ENCODE measurements at places on chromosomes 12 and 14.

- no peak for DNase-seq
Measured at GRCh38 chr14:52848626-52849025, 57.2 kb upstream of the GNPNAT1 start.

GRCh38 chr12:47364261-47364660 lies 284.5 kb upstream of the AMIGO2 start:
- DNase-seq: no peak

- no peak for DNase-seq
Measured at GRCh38 chr12:109618082-109618481, 44.5 kb downstream of the MVK start.

GRCh38 chr14:93759719-93760307 lies 28.5 kb downstream of the PRIMA1 start:
- no peak for DNase-seq

DNA sequence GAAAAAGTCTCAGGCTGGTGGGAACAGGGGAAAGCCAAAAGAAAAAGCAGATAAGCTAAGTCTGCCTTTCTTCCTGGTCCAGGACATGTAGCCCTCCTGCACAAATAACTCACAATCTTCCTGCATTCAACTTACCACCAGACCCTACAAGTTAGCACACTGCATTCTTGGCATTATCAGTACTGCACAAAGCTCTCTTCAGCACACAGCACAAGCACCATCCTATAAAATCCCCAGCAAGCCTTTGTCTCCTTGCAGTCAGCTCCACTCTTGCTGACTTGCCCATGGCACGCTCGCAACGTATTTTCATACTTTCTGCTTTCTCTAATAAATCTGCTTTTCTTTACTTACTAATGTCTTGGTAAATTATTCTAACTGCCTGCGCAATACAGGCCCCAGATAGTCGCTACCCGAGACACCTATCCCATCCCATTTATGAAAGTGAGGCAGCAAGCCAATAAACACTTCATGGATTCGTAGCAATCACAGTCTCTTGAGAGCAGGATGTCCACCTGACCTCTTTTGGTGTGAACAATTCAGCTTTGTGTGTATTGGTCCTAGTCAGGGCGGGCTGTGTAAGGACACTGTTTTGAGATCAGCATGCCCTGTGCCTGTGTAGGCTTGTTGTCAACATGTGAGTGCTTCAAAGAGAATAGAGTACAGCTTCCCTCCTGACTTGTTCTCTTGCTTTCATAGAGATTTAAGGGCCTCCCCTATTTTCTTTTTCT lies 49.0 kb downstream of the TMEM117 start:
- no peak for DNase-seq

DNA sequence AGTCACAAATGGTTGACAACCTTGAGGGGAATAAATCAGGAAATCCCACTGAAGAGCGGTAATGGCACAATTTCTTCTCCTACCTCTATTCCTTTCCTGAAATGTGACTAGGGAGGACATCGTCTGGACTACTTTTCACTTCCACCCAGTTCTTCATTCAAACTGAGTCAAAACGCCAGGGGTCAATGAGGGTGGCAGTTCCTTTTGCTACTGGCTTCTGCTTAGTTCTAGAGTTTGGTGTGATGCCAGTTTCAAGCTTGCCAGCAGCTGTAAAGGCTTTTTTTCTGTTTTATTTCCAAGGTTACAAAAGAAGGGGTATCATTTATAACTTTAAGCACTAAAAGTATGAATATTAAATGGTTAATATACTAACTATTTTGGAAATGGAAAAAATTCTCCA lies 286.5 kb downstream of the SOX5 start:
- no peak for DNase-seq

- DNase-seq: no peak
Measured at GRCh38 chr12:96206936-96207662, 12.9 kb downstream of the ELK3 start.

DNA sequence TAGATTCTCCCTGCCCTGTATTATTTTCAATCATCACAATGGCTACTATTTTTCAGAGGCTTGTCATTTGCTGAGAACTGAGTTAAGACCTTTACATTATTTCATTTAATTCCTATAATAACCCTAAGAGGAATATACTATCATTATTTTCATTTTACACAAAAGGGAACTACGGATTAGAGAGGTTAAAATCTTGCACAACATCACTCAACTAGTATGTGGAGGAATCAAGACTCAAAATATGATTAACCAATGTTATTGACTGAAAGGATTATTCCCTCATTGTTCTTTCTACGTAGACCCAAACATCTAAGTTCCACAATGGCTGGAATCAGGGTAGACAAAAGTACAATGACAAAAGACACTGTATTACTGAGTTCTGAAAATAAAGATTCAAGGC lies 45.0 kb downstream of the GPR65 start:
- no peak for DNase-seq

DNA sequence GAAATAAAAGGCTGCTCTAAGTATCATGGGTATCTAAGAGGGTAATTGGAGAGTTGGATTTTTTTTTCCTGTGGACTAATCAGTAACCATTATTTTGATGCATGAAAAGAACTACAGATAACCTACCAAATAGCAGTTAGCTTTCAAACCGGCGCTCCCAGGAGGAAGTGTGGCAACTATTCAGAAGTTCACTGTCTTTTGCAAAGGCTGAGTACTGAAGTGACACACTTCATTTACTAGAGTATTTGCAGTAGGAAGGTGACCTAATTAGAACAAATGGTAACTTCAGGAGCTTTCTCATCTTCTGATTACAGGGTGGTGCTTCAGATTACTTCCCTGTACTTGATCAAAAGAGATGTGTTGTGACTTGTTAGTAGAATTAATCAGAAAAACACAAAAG lies 87.7 kb downstream of the PELI2 start:
- DNase-seq: no peak

- no peak for DNase-seq
Measured at GRCh38 chr12:5402009-5402935, 29.6 kb upstream of the NTF3 start.

DNA sequence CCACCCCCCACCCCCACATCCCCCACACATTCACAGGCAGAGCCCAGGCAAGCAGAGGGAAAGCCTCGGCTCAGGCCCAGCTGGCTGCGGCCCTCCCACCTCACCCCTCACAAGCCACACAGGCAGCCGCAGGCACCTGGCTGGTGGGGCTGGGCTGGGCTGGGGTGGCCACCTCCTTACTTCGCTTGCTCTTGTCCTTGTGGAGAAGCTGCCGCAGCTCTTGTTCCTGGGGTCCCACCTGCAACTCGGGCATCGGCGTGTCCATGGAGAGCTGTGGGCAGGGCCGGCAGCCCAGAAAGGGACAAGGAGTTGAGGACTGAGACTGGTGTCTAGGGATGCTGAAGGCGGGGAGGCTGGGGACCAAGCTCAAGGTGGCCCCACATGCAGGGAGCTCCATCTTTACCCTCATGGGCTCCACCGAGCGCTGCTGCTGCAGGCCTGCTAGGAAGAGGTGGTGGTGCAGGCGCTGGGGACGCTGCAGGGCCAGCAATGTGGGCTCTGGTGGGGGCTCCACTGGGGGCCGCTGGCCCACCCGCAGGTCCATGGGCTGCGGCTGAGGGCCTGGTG lies 21.2 kb downstream of the HDAC7 start:
- no peak for DNase-seq

DNA sequence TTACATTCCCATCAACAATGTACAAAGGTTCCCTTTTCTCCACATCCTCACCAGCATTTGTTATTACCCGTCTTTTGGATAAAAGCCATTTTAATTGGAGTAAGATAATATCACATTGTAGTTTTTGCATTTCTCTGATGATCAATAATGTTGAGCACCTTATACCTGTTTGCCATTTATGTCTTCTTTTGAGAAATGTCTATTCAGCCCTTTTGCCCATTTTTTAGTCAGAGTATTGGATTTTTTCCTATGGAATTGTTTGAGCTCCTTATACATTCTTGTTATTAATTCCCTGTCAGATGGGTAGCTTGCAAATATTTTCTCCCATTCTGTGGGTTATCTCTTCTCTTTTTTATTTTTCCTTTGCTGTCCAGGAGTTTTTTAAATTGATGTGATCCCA lies 10.7 kb upstream of the OR8S1 start:
- no peak for DNase-seq

GRCh38 chr12:15289192-15289591 lies 33.1 kb upstream of the PTPRO start:
- no peak for DNase-seq

GRCh38 chr14:25259470-25259869 lies 209.5 kb upstream of the STXBP6 start:
- DNase-seq: no peak

DNA sequence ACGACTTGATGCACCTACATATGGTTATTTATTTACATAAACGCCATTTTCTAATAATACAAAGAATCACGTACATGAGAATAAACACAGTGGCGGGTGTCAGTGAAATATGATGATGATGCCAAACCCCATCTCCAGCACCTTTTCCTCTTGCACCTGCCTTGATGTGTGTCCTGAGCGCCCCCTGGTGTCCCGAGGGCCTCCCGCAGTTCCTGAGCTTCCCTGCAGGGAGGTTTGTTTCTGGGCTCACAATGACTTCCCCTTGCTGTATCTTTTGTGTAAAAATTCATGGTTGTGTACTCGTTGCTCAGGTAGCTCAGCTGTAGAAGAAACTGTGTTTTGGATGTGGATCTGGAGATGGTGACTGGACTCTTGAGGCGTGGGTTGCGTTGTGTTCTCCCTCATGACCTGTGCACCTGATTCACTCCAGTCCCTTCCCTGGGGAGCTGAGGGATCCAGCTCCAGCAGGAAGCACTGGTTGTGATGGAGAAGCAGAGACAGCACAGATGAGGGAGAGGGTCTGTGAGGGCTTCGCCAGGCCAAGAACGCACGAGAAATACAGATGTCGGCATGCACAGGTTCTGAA lies 1037.8 kb downstream of the TMEM121 start:
- DNase-seq: no peak

DNA sequence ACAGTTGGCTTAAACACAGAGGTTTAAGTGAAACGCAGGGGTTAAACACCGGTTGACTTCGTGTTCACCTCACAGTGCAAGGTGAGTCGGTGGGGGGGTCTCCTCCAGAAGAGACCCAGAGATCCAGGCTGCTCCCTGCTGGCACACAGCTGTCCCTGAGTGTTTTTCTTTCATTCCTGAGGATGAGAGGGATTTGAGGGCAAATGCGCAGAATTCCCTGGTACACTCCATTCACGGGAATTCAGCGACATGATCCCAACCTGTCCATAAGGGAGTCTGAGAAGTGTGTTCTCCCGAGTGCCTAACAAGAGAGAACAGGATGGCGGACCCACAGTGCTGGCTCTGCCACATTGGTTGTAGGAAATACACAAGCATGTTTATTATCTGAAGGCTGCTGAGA lies 107.2 kb upstream of the ESRRB start:
- DNase-seq: no peak

- no peak for DNase-seq
Measured at GRCh38 chr14:95117937-95118721, 39.2 kb downstream of the DICER1 start.

- no peak for DNase-seq
Measured at GRCh38 chr12:115810122-115810901, 467.2 kb downstream of the MED13L start.

- DNase-seq: no peak
Measured at GRCh38 chr12:10559244-10559643, 53.6 kb downstream of the EIF2S3B start.

GRCh38 chr12:92621833-92622232 lies 81.0 kb upstream of the PLEKHG7 start:
- no peak for DNase-seq

- DNase-seq: no peak
Measured at GRCh38 chr14:58954901-58955861, 233.3 kb upstream of the DAAM1 start.

GRCh38 chr12:13749389-13749788 lies 232.0 kb downstream of the GRIN2B start:
- DNase-seq: no peak

DNA sequence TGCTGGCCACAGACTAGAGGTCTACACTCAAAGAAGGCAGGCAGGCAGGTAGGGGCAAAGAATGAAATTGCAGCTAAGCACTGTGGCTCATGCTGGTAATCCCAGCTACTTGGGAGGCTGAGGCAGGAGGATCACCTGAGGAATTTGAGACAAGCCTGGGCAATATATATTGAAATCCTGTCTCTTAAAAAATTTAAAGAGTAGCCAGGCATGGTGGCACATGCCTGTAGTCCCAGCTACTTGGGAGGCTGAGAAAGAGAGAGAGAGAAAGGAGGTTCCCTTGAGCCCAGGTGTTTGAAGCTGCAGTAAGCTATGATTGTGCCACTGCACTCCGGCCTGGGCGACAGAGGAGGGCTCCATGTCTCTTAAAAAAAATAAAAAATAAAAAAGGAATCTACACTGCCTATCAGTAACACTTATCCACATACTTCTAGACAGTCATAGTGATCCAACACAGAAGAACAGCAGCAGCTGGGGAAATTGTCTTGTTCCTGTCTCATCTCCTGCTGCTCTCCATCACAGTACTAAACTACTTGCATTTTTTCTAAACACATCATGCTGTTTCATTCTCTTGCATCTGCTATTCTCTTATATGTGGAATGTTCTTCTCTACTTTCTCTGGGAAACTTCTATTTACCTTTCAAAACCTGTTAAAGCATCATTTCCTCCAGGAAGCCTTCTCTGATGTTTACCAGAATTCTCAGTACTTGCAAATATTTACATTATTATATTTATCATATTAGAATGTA lies 57.2 kb downstream of the ATF7 start:
- DNase-seq: no peak

- no peak for DNase-seq
Measured at GRCh38 chr14:61575126-61575525, 120.2 kb upstream of the HIF1A start.

- no peak for DNase-seq
Measured at GRCh38 chr14:77498984-77499527, 440 bp upstream of the ISM2 start.

- no peak for DNase-seq
Measured at GRCh38 chr14:100887728-100888335, 15.7 kb downstream of the RTL1 start.

GRCh38 chr12:52267266-52267665 lies 7.2 kb upstream of the KRT86 start:
- DNase-seq: no peak

DNA sequence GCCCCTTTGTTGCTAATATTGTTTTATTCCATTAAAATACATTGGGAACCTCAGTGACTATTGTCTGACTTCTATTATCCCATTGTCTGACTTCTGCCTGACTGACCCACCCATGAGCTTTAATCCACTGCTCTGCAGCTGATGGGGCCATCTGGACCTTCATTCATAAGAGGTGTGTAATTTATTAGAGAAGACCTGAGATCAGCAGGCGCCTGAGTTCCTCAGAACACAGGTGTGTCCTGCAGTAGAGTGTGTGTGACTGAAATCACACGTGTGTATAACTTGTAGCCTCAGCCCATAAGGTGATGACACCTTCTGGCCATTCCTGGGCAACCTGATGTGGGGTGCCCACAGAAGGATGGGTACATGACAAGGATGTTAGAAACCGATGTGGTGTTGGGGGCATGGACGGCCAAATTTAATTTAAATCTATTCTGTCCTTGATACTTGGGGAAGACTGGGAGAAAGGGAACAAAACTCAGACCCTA lies 821.0 kb downstream of the TMEM121 start:
- DNase-seq: no peak

DNA sequence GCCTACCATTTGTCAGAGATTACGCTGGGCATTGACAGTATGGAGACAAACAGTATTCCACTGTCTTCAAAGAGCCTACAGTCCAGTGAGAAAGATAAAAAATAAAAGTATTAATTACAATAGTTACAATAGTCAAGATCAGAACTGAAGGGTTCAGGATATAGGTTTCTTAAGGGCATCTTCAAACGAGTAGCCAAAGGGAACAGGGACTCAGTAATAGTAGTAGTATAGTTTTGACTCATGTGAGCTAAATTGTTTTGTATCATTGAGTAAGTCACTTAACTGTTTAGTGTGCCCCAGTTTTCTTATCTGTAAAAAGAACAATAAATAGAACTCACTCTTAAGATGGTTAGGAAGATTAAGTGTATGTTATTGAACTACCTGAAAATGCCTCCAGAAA lies 123.6 kb downstream of the METTL25 start:
- DNase-seq: no peak

All from SW 1271 (cell line).